Fibroblast of skin of back (primary cell): ENCODE measurements at places on chromosomes 2 and 18.

DNA sequence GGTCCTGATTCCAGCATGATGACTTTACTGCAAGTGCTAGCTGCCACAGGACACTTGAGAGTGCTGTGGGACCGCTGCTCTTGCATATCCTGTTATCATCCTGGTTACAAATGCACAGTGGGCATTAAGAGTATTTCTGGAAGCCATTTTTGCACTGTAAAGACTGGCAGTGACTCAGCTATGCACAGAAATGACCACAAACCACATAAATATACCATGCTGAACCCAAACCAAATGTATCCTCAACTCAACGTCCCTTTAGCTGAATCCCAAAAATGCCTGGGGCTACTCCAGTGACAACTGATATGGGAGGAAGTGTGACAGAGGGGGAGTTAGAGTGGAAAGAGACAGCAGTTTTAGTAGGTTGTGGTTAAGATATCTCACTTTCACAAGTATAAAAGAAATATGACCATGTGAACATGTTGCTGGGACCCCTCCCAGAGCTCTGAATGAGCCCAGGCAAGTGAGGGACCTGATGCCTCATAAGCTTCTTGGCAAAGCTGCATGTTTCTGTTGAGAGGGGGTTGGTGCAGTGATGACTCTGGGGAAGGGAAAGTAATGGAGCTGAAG is 37.3 kb downstream of the RHBDD1 start:
- DNase-seq: peak; percentile 87

DNA sequence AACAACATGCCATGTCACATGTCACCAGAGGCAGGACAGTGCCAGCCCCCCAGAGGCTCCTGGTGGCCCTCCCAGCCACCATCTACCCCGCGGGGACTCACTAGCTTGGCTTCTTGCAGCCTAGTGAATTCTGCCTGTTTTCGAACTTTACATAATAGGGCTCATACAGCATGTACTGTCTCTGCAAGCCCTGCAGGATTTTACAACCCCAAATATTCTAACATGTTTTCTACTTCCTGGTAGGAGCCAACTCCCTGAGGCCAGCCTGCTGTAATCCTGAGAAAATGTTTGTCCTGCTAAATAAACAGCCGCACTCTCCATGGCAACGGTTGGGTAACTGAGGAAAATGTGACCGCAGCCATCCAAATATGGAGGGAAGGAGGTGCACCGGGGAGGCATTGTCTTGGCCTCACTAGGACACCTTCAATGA is 2.7 kb downstream of the PER2 start:
- DNase-seq: peak; percentile 84

- peak; percentile 37 for DNase-seq
Measured at GRCh38 chr2:94956797-94957391, 68.6 kb upstream of the MAL start.

- DNase-seq: no peak
Measured at GRCh38 chr2:188693111-188693510, 281.1 kb upstream of the COL3A1 start.

DNA sequence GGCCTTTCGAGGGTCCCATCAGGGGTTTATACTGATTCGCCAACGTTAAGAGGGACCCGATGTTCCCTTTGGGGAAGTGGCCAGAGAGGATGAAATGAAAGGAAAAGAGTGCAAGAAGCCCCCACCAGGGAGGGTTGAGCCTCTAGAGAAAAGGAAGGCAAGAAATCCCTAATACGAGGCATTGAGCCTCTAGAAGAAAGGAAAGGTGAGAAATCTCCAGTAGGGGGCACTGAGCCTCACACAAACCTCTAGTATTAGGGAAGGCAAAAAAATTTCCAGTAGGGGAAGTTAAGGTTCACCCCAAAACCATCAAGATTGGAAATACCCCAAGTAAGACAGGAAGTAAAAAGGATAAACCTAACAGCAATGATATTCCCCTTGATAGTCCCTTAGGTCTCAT is 9.8 kb upstream of the SAP130 start:
- DNase-seq: no peak

DNA sequence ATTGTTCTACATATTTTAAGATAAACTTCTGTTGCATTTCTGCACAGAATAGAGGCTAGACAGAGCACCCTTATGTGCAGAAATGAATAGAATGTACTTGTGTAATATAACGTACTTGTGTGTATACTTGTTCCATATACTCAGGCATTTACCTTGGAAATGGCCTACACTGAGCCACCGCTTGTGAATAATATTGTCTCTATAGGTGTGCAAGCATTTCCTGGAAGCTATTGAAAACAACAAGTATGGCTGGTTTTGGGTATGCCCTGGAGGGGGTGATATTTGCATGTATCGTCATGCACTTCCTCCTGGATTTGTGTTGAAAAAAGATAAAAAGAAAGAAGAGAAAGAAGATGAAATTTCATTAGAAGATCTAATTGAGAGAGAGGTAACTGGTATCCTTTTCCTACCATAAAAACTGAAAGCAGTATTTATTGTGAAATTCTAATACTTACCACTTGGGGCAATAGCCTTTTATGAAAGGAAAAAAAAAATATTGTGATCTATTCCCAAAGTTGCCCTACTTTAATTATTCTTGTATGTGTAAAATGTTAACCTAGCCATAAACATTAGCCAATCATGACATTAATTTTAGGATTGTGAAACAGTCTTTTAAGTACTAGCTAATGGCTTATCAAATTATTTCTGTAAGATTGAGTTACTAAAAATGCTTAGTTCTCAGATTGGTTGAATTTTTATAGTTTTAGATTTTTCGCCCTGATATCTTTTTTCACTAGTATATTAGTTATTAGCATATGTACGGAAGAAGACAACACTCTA is 18.0 kb downstream of the ZC3H15 start:
- peak; percentile 47 for DNase-seq

- no peak for DNase-seq
Measured at GRCh38 chr18:22103647-22104031, 65.8 kb upstream of the GATA6 start.

DNA sequence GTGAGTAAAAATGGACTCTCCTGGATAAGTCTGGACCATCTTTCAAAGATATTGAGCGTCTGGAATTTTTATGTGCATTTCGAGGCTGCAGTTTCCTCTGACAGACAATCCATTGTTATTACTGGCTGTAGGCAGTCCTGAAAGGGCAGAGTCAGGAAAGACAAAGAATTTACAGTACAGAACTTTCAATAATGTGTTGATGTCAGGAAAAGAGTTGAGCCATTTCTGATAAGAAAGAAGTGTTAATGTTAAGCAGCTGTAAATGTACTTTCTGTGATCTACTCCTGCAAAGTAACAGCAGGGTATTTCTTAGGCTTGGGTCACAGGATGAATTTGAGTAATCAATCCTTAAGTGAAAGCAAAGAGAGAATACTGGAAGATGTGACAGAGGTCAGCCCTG is 29.8 kb downstream of the TSPYL6 start:
- DNase-seq: no peak

DNA sequence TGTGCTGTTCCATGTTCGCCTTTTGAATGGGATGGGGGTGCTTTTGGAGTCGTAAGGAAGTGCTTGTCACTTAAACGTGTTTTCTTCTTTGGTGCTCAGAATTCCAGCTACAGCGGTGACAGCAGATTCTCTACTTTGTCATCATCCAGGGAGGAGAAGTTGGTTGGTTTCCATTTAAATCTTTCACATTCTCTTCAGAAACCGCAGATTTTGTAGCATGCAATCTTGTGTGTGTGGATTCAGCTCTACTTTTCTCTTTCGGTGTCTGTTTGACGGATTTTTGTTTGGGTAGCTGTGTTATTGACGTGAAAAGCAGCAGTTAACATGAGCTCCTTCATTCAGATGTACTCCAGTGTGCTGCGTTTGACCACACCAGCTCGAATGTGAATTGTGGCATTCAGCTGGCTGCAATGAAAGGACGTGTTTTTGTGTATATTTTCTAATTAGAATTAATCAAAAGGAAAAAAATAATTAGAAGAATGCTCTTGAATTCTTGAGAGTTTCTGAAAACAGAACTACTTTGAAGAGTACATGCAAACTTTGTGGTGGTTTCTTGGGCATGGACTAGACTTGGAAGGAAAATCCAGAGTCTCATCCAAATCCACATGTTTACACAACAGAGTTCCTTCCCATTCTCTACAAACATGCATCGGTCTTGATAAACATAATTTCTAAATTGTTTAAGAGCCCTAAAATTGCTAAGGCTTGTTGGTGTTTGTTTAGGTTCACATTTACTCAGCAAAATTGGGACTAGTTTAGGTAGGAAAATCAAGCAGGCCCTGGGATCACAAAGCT is 68.7 kb upstream of the RBM44 start:
- DNase-seq: peak; percentile 36

DNA sequence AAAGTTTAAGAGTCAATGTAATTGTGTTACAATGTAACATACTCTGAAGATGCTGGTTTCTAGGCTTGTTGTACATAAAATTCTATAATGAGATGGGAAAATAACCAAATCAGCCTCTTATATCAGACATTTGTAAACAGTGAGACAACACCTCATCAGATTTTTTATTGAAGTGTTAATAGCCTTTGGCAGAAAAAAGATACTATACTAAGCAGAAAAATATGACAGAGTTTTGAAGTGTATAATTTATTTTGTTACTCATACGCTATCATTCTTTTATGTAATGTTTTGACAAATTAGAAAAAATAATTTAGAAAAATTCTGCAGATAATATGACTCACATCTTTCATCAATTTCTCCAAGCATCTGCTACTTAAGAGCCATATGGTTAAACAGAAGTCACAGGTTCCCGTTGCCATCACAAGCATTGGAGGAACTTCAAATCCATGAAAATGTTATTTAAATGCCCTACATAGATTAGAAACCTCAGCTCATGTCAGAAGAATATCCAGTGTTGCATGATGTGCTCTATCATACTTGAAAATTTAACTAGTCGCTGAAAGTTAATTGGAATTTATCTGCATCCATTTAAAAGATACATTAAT is 535.4 kb downstream of the LRP1B start:
- peak; percentile 26 for DNase-seq

- DNase-seq: no peak
Measured at GRCh38 chr2:239768907-239769553, 256.1 kb downstream of the NDUFA10 start.
